ENCODE measurements at places on chromosomes 11 and 22.

DNA sequence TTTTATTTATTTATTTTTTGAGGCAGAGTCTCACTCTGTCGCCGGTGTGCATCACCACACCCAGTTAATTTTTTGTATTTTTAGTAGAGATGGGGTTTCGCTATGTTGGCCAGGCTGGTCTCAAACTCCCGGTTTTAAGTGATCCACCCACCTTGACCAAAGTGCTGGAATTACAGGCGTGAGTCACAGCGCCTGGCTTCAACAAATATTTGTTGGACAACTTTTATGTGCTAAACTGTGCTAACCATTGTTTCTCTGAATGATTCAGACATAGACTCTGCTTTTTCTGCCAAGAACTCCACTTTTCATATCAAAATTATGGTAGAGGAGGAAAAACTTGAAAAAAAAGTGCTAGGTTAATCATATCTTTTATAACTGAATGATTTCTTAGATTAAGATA lies 36.3 kb downstream of the MMP7 start:
- no peak for DNase-seq

- DNase-seq, result no peak
These were observed 85.3 kb upstream of the OR9Q1 start for GRCh38 chr11:57938351-57938750.

GRCh38 chr11:118620529-118621070 lies 13.2 kb downstream of the PHLDB1 start:
- DNase-seq, result no peak

GRCh38 chr11:122339436-122340060 lies 223.5 kb upstream of the BLID start:
- DNase-seq, result no peak

DNA sequence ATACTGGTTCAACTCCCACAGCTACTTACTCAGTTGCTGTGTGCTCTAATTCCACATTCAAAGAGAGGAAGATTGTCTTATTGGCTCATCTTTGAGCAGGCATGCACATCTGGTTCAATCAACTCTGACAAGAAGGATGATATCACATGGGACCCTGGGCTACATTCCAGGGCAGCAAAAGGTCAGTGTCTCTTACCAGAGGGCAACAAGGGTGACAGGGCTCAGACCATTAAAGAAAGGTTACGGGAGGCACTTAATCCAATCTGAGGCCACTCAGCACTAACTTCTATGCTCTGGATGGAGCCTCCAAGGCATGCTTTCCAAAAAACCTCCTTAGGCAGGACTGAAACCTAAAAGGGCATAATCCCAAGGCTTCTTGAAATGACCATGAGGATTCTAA lies 549.4 kb upstream of the API5 start:
- no peak for DNase-seq

- DNase-seq, result peak; percentile 63
These were observed 7.6 kb downstream of the TP53I11 start for GRCh38 chr11:44943118-44943517.

GRCh38 chr11:69298267-69299022 lies 4.5 kb downstream of the MYEOV start:
- peak; percentile 38 for DNase-seq

DNA sequence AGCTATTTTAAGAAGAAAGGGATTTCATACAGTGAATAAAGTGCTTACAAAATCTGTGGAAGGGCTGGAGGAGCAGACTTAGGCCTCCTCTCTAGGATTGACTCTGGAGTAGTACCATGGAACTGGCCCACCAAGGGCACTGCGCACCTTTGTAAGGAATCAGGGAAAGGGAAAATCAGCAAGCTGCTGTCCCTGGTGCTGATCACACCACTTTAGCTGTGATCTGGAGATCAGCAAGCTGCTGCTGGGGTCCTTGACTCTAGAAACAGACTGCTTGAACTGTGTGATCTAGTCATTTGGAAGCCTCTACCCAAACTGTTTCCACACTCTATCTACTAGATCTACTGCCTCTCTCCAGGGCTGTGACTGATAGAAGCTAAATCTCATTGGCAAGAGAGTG lies 18.4 kb upstream of the TECTA start:
- DNase-seq, result no peak

DNA sequence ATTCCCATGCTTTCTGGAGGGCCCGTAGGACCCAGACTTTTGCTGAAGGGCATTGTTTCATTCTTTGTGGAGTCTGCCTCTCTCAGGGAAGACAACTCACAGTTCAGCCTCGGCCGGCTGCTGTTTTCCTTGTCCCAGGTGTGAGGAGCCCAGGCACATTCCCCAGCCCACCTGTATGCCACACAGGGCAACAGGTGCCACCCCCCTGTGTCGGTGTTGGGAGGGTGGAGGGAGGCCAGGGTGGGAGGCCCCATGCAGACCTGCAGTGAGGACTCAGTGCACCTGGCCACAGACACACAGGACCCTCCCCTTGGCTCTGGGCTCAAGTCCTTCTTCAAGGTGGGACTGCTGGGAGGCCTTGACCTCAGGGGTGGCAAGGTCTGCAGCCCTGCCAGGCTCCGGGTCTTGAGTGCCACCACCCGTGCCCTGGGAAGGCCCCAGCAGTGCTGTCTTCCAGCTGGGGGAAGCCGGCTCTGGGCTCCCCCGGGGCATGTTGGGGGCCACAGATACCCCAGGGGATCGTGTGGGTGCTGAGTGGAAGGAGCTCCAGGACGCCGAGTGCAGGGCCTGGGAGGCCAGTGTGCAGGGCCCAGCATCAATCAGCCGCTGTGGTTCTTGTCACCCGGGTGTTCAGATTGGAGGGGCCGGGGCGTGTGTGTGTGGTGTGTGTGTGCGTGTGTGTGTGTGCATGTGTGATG lies 1286.1 kb downstream of the BRD1 start:
- DNase-seq, result no peak

DNA sequence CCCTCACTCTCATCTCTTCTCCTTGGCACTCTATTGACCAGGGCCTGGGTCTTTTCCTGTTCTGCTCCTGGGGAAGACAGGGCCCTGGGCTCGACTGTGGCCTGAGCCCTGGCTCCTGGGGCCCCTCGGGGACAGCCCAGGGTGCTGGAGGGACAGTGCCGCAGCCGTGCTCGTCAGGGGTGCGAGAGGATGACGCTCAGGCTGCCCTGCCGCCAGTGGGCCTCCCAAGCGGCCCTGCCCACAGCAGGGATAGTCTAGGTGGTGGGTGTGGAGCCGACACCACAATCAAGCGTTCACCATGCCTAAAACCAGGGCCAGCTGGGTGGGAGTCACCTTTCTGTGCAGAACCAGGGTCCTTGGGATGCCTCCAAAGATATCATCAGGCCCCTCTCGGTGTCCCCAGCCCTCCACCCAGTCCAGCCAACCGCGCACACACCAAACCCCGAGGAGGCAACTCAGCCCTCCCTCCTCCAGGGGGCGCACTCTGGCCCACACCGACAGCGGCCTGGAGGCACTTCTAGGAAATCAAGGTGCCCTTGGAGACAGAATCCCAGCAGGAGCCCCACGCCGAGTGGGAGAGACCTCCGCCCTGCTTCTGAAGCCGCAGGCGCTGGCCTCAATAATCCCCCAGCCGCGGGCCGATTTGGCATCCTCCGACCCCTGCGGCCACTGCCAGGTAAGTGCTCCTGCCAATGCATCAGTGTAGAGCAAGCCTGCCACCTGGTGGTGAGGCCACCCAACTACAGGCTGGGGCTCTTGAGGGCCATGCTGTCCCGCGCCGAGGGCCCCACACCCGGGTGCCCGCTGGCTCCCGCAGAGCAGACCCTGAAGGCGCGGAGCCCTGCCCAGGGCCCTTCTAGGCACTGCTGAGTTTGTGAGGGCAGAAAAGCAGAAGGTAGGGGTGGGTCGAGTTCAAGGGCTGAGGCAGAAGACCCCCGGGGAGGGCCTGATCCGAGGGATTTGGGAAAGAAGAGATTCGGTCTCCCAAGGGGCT lies 496.4 kb downstream of the BUD13 start:
- DNase-seq, result peak; percentile 82

DNA sequence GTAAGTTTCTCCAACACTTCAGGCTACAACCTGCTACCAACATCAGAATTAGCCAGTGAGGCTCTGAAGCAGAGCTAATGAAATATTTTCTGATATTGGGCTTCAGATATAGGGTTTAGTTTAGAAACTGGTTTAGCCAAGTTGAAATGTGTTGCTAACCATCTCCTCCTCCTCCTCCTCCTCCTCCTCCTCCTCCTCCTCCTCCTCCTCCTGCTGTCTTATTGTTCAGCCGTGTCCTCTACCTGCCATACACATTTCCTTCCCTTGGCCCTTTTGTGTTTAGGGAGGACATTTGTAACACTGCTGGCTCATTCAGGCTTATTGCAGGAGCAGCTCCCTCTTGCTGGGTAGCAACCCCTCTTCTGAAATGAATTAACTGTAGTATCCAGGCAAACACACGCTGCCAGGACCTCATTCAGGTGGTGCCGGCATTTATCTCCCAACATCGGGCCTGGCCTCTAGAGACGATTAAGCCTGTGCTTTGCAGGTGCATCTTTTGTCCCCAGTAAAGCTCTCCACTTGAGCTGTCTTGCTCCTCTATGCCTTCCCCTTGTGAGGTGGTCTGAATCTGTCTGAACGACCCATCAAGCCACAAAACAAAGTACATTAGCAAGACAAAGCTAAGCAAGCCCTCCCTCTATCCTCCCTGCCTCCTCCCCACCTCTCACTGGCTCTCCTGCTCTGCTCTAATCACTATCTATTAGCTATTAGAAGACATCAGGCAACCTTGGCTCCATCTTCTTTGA lies 82.9 kb downstream of the KCNJ1 start:
- DNase-seq, result no peak

Measured in activated naive CD8-positive, alpha-beta T cell treated with anti-CD3 and anti-CD28 coated beads, Interleukin-2, amount 50 U/mL, for 24 hours (primary cell).